ENCODE measurements at places on chromosomes 6 and 20.

DNA sequence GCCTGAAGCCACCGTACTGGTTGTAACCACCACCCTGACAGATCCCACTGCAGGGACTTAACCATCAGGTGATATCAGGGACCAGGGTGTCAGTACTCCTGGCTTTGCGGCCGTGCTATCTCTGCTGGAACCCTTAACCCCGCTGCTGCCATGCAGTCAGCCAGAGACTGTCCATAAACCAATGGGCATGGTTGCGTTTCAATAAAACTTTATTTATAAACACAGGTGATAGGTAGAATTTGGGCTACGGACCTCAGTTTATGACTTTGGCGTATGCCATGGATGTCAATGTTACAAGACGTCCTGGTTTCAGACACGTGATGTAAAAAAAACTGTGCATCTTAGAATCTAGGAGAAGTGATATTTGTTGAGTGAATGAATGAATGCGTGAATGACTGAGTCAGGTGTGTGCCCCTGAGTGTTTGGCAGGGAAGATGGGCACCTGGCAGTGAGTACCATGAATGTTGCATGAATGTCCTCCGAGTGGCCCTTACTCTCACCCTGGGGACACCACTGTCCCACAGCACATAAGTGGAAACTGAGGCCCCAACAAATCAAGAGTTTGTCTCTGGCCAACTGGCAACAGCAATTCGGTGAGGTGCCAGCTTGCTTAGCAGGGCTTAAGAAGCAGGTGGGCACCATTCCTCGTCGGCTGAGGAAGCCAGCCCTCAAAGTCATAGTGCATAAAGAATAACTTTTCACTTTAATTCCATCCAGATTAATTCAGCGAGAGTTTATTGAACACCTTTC, 64.0 kb upstream of the APCDD1L start:
- DNase-seq: no peak

DNA sequence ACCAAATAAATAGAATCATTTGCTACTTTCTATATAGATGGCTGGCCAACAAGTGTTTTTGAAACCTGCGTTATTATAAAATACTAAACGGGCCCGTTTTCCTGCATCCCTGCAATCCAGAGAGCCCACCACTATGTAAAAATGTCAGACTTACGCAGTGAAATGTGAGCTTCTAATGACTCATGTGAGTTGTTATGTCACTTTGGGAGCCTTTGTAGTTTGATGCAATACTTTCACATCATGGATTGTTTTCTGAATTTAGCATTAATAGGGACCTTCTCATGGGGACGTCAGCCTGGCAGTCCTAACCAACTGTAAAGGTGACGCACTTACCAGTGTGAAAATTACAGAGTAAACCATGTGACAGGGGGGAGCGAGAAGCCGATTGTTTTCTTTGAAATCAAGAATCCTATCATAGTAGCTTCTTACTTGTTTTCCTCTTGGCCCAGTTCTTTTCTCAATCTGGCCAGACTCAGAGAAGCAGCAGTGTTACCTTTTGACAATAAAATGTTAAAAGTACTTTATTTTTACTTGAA, 75.3 kb downstream of the SSR1 start:
- DNase-seq: no peak

DNA sequence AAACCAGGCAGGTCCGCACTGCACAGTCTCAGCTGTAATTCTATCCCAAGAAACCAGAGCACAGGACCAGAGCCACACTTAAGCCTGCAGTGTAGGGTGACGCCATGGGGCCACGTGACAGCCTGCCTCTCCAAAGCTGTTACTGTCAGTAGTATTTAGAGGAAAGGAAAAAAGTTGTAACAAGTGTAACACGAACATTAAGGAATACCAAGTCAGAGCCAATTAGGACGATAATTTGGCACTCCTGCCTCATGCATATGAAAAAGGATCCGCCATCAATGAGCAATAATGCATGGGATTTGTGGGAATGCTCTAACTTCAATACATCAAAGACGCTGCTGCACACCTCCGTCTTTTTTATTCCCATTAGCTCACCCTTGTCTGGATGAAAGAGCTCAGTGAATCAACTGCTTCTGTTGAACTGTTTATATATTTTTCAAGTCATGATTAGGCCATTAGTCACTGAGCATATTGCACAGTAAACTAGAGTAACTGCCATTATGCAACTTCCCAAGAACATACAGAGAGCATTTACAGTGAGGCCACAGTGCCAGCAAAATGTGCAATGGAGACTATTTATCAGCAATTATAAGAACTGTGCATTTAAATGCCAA, 79.9 kb downstream of the ATXN1 start:
- DNase-seq: no peak

DNA sequence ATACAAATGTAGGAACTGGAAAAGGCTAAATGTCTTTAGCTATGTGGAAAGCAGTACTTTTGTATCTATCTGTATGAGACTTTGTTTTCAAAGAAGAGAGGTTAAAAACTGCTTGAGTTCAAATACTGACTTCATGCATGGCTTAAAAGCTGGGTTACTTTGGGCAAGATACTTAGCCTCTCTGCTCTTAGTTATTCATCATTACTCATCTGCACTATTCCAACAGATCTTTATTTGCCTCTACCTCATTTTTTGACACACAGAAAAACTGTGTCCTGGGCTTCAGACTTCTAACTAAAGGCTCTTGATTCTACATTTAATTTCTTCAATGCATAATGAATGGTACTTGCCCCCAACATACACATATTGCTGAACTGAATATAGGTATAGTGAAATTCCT, 114.8 kb downstream of the DST start:
- DNase-seq: no peak

GRCh38 chr20:58340853-58341252, 31.3 kb downstream of the RAB22A start:
- DNase-seq: no peak

Data from SK-N-MC (cell line).